Cortex of kidney (tissue), 1 donor: ENCODE measurements at places on chromosomes 5 and 9.

DNA sequence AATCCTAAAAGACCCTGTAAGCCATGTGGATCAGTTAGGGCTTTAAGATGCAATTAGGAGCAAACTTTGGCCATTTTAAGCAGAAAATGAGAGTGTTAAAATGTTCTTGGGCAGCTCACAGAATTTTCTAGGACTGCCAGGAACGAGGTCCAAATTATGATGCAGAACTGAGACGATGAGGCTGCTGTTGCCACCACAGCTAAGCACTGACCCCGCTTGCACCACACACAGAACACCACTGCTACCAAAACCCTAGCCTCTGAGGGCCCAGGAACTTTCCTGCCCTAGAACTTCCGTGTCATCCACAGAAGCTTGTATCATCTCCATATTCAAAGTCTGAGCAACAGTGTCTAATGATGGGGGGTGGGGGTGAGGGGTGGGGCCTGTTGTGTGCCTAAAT, 41.0 kb upstream of the PCSK1 start:
- DNase-seq = no peak

DNA sequence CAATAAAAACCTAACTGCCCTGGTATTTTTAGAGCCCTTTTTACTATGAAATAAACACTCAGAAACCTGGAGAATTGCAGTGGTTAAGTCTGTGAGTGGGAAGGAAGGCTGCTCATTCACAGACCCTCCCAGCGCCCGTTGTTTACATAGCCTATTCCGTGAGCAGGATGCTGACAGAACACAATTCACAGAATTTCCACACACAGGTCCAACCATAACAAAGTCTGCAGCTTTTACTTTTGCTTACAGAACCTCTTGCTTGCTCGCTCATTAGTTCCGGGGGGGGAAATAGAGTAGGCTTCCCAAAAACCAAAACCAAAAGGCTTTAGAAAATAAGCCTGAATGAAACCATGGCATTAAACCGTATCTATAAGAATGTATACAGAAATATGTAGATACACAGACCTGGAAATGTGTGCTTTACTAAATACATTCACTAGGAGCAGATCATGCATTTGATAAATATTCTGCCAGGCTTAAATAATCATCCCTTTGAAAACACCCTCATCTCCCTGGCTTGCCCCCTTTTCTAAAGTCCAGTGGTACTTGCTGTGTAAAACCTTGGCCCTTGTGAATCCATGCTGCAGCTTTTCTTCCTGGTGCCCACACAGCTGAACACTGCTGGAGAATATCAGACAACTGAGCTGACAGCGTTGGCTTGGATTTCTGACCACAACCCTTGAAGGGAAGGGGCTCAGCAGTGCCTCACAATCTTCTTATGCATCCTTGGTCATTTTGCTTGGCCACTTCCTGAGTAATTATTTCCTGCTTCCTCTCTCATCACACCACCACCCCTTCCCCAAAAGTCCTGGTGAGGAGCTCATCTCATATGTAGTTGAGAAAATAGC, 128.0 kb downstream of the FANCC start:
- DNase-seq = no peak

GRCh38 chr9:33852216-33852826, 35.4 kb downstream of the UBE2R2 start:
- no peak for DNase-seq

GRCh38 chr9:127684576-127684975, 22.2 kb upstream of the CFAP157 start:
- no peak for DNase-seq

GRCh38 chr9:71352837-71353236, 231.4 kb upstream of the TRPM3 start:
- no peak for DNase-seq

GRCh38 chr9:129282272-129282671, 104.2 kb upstream of the IER5L start:
- no peak for DNase-seq

- no peak for DNase-seq
Observed at GRCh38 chr5:111278858-111279504, 54.8 kb downstream of the CAMK4 start.
